ENCODE measurements at places on chromosomes 4 and X.

GRCh38 chrX:77548751-77549150, 101.6 kb downstream of the FGF16 start:
- DNase-seq, result no peak

GRCh38 chr4:183721207-183722081, 62.4 kb downstream of the TRAPPC11 start:
- no peak for DNase-seq

GRCh38 chr4:87697272-87697671, 47.2 kb downstream of the DMP1 start:
- DNase-seq, result no peak

GRCh38 chr4:17286752-17287460, 225.0 kb downstream of the QDPR start:
- no peak for DNase-seq

DNA sequence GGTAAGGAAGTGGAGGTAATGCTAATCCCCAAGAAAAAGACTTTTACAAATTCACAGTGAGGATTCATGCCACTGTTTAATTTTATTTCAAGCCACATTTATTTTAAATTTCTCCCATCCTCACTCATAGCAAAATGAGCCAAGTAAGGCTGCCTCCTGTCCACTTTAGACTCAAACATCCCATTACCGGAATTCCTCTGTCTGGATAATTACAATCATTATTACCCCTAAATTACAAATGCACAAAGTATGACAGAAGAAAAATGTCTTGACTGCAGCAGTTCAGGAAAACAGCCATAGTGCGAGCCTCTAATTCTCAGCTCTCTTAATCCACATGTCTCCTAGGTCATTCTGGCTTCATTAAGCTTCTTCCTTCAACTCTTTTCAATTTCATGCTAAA, 57.0 kb downstream of the MAPK10 start:
- DNase-seq, result no peak

DNA sequence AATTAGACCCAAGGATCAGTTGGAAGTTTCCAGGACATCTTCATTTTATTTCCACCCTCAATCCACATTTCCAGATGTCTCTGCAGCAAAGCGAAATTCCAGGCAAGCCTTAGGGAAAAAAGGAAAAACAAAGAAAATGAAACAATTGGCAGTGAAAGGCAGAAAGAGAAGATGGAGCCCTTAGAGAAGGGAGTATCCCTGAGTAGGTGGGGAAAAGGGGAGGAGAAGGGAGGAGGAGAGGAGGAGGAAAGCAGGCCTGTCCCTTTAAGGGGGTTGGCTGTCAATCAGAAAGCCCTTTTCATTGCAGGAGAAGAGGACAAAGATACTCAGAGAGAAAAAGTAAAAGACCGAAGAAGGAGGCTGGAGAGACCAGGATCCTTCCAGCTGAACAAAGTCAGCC, at the start of gene PLP1:
Gene PLP1 (plus strand): TSS at position 295 of the 400 bp plus-strand sequence. CDS start 156 bp downstream, outside the sequence.
- no peak for DNase-seq

Data from H4 (cell line).